Stimulated activated CD4-positive, alpha-beta T cell treated with anti-CD3 and anti-CD28 coated beads, TNF-alpha, amount 100 ng/mL, for 24 hours (primary cell): ENCODE measurements at places on chromosomes 5 and 9.

- DNase-seq, result no peak
These were observed 192.2 kb downstream of the PAPPA start for GRCh38 chr9:116345817-116346216.

DNA sequence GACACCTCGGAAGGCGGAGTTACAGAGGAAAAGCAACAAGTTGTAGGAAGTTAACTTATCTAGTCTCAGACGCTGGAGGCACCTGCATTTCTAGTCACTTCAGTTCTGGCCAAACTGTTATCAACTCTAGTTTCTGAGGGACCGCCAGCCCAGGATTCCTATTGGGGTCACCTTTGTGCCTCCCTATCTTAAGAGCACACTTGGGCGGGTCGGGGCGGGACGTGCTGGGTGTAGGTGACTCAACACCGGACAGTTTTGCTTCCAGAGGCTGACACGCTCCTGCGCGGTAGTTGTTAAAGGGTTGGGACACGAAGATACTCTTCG, 679 bp upstream of the KDM4C start:
- DNase-seq, result peak; percentile 52

DNA sequence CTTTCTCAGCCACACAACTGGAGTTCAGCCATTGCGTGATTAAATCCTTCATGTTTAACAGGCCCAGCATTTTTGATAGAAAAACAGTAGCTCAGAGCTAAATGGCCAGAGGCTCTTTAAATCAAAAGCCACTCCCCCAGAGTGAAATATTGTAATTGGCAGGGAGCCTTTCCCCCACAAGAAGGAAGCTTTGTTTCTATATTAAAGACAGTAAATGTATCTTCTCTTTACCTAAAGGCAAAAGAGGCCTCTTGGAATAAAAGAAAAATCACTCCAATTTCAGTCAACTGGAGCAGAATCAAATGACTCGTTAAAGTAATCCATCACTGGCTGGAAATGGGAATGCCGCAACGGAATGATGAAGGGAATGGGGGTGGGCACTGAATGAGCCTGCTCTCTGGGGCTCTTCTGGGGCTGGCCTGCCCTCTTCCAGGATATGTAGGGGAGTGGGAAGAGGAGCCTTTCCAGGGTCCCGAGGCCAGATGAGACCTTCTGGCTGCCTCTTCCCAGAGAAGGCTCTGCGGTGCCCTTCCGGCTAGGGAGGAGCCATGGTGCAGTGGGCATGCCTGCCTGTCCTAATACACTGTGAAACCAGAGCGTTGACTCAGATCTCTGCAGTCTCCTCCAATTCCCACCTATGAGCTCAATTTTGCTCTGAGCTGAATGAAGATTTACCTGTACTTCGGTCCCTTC, 45.2 kb downstream of the ANKDD1B start:
- DNase-seq, result no peak

- no peak for DNase-seq
These were observed 152.9 kb upstream of the MOCS2 start for GRCh38 chr5:53262348-53262970.

DNA sequence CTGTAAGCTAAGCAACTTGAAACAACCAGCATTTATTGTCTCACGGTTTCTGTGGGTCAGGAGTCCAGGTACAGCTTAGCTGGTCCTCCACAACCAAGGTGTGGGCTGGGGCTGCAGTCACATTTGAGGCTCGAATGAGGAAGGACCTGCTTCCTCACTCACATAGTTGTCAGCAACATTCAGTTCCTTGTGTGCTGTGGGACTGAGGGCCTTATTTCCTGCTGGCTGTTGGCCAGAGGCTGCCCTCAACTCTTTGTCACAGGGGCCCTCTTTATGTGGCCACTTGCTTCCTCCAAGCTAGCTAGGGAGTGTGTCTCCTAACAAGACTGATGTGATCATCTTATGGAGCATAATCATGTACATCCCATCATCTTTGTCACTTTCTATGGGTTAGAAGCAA, 29.2 kb upstream of the SEMA4D start:
- DNase-seq, result no peak

DNA sequence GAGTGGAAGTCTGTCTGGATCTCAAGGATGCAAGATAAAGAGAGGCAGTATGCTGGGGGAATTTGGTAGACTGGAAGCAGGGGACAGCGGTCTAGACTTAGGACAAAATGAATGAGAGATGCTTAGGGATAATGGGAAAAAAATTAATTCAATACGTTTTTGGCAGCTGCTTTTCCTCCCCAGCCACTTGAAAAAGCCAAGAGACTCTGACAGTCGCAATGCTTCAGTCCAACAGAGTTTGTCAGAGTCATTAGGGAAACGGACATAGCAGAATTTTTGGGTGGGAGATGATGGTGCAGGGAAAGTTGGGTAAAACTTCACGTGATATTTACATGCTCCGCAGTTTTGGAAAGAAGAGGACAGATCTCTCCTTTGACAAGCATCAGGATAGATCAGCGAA, 129.7 kb downstream of the GOLPH3 start:
- no peak for DNase-seq

GRCh38 chr9:136345281-136346156, 18.0 kb downstream of the DNLZ start:
- no peak for DNase-seq

- DNase-seq, result no peak
These were observed 310.2 kb downstream of the AGTPBP1 start for GRCh38 chr9:85431339-85432102.

- DNase-seq, result no peak
These were observed 374.9 kb downstream of the TLE4 start for GRCh38 chr9:79946712-79947111.

DNA sequence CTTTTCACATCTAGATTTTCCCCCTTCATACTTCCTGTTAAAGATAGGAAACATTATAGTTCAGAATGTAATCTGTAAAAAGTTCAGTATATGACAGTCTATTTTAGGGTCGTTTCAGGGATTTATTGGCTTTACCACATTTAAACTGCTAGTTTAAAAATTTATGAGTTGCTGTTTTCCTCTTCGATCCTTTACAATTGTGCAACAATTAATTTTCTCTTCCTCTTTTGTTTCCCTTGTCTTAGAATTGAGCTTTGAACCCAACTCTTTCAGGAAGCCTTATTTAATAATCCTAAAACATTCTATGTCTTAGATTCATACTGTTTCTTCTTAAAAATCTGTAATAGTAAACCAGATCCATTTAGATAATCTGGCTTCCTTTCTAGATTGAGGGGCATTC, 16.4 kb downstream of the ZSWIM6 start:
- DNase-seq, result no peak

DNA sequence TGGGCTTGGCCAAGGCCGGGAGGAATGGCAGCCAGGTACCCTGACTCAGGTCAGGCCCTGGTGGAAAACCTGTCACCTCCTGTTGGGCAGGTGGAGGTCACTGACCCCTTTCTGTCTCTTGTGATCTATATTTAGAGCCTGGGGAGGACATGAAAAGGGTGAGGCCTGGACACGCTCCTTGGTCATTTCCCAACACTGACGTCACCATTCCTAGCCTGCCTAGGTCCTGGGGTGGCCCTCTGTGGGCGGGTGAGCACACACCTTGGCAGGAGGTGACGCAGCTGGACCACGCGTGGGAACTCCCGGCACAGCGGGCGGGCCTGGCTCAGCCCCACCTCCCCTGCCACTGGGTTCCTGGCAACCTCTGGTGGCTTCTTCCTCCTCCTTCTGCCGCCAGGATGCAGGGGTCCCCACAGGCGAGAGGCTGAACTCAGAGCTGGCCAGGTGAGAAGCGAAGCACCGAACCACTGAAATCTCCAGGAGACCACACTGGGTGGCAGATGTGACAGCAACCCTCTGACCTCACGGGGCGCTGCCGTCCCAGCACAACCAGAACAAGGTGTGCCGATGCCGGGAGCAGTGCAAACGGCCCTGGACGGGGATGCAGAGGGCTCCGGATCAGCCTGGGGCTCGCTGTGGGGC, 6.4 kb upstream of the RALGDS start:
- no peak for DNase-seq

GRCh38 chr5:69213513-69214215, 21.0 kb upstream of the CDK7 start:
- no peak for DNase-seq

GRCh38 chr9:38032266-38033110, 36.5 kb downstream of the SHB start:
- DNase-seq, result no peak

- no peak for DNase-seq
These were observed 4.4 kb upstream of the CEP72 start for GRCh38 chr5:607541-608428.

- DNase-seq, result no peak
These were observed 1.4 kb downstream of the PHF24 start for GRCh38 chr9:34959461-34959860.

GRCh38 chr5:143229896-143230675, 173.4 kb downstream of the NR3C1 start:
- DNase-seq, result no peak

DNA sequence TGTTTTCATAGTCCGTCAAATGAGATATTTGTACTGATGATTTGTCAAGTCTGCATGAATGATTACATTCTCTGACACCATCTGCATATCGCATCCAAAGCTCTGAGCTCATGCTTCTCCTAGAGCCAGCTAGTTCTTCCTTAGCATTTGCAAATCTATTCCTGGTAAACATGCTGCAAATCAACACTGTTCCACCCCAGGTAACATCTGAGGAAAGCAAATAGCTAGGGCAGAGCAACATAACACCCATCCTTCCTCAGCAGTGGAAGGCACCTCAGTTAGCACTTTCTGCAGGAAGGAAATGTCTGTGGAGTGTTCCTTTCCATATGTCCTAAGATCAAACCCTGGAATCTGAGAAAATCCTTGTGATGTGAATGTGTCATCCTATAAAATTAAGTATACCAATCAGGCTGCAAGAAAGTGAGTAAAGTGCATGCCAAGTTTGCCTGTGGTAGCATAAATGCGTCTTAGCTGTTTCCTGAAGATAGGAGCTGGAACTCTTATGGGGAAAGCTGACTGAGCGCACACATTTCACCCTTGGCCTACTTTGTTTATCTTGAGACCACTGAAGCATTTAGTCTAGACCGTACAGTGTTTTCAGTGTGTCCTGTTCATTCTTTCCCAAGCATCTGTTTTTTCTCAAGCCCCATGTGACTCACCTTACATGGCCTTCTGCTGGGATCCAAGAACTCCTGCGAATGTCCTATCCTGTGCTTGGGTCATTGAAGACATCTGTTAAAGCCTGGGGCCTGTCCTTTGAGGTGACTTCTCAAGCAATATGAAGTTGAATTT, 50.9 kb upstream of the STARD4 start:
- DNase-seq, result no peak

DNA sequence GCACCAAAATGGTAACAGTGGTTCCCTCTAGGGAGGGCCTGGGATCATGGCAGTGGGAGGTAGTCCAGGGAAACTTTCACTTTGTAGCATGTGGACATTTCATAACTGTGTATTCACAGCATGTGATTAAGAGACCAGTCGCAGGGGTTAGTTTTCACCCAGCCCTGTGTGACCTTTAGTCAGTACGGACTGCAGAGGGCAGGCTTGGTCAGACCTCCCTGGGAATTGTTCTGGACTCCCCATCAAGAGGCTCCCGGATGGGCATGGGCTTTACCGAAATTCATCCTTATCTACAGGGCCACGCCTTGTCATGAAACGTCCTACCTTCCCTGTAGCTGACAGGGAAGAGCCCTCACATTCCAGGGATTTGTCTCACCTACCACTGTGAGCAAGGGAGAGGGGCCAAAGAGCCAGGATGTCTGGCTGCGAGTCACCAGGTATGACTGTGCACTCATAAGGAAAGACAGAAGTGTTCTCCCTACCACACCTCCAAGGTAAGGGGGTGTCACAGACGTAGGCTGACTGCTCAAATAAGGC, 19.9 kb downstream of the GPX3 start:
- no peak for DNase-seq

DNA sequence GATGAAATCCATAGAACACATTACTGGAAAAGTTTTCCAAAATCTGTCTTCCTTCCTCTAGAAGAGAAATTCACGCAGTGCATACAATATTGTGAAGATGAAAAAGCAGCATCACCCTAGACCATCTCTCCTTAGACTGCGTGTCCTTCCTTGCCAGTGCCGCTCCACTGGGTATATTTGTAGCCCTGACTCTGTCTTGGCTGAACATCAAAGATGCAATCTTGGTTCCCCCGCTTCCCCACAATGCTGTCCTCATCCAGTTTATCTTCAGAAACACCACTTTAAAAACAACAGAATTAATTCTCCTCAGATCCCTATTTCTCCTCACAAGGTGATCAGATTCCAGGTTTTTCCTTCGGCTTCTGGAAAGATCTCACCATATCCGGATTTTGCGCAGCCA, 53.9 kb downstream of the ROR2 start:
- no peak for DNase-seq

- DNase-seq, result no peak
These were observed 72.2 kb downstream of the LHFPL2 start for GRCh38 chr5:78576376-78576775.

- DNase-seq, result no peak
These were observed 146.1 kb downstream of the MAST4 start for GRCh38 chr5:66742083-66742895.

- no peak for DNase-seq
These were observed 620.2 kb upstream of the DMAC1 start for GRCh38 chr9:8419596-8420275.

- DNase-seq, result no peak
These were observed 174.0 kb downstream of the HMHB1 start for GRCh38 chr5:143985832-143986515.

DNA sequence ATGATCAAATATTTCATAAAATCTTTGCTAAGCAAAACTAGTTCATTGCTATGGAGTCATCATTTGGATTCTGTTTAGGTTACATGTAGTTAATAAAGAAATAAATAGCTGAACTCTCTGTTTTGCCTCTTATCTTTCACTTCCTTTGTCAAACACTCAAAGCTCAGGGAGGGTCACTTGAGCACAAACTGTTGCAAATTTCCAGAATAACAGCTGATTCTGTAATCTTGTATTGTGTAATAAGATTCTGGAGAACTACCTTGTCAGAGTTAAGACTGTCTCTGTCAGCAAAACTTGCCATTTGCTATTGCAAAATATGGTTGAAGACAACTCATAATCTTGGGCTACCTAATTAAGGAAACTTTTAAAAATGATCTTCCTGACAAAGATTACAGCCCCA, 182.0 kb upstream of the MOCS2 start:
- no peak for DNase-seq
